ENCODE measurements at places on chromosomes 3 and 15.

- no peak for DNase-seq
Measured at GRCh38 chr15:55381595-55381994, 26.6 kb downstream of the CCPG1 start.

DNA sequence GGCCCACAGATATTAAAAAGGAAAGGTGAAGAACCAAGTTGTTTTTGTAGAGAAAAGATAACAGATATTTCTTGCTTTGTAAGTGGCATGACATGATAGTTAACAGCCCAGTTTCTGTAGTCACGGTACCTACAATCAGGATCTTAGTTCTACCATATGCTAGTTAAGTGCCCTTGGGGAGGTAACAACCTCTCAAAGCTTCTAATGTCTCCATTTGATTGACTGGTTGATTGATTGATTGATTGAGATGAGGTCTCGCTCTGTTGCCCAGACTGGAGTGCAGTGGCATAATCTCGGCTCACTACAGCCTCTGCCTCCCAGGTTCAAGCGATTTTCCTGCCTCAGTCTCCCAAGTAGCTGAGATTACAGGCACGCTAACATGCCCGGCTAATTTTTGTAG lies 28.5 kb downstream of the SENP5 start:
- no peak for DNase-seq

DNA sequence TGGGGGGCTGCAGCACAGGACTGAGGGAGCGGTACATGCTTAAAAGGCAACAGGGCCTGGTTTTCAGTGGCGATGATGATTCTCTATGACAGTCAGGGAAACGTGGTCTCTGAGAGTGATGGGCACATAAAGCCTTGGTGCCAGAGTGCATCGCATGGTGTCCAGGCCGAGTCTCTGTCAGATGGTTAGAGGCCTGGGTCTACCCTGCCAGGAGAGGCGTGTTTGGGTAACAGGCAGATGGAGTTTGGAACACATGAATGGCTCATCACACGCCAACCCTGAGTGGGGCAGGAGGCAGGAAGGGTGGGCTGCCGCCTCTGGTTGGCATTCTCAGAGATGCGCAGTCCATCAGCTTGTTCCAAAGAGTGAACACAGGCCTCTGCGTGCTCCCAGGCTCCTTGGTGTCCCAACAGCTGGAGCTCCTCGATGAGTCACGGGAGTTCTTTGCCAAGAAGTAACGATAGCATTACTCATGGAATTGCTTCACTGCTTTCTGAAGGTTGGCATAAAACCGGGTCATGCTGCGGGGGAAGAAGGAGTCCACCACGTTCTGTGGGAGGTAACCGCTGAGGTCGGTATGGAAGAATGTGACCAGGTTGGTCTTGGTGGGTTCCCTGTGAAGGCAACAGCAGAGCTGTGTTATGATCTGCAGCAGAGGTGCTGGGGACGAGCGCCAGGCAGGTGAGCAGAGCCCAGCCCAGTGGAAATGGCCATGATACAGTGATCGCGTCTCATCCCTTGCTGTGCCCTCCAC lies 11.0 kb downstream of the STARD5 start:
- DNase-seq = peak; percentile 86

- DNase-seq = no peak
Measured at GRCh38 chr3:117483839-117484238, 774.3 kb downstream of the TUSC7 start.

DNA sequence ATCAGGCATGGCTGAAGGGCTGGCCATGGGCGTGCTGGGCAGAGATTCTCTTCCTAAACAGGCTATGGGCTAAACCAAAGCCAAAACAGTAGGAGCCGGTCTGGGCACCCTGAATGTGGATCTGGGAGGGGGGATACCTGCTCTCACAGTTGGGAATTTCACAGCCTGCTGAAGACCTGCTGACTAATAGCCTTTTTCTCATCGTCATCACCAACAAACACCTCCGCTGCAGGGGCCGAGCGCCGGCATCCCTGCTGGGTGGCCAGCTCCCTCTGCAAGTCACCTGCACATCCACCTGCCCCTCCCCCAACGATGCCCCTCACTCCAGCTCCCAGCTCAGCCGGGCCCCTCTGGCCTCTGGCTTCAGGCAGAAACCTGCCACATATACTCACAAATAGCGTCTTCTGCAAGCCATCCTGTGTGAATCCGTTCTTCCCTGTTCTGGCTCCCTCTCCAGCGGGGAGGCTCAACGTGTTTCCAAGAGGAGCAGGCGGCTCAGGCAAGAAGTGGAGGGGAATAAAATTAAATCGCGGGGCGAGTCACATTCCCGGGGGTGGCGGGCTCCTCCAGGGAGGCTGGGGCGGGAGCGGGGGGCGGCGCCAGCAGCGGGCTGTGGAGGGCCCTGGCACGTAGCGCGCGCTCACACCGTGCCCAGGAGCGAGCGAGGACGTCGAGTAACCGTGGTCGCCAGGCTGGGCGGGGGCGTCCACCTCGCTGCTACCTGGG lies 466 bp downstream of the IQSEC1 start:
- DNase-seq = no peak

GRCh38 chr3:190088890-190089289 lies 31.8 kb downstream of the P3H2 start:
- no peak for DNase-seq

DNA sequence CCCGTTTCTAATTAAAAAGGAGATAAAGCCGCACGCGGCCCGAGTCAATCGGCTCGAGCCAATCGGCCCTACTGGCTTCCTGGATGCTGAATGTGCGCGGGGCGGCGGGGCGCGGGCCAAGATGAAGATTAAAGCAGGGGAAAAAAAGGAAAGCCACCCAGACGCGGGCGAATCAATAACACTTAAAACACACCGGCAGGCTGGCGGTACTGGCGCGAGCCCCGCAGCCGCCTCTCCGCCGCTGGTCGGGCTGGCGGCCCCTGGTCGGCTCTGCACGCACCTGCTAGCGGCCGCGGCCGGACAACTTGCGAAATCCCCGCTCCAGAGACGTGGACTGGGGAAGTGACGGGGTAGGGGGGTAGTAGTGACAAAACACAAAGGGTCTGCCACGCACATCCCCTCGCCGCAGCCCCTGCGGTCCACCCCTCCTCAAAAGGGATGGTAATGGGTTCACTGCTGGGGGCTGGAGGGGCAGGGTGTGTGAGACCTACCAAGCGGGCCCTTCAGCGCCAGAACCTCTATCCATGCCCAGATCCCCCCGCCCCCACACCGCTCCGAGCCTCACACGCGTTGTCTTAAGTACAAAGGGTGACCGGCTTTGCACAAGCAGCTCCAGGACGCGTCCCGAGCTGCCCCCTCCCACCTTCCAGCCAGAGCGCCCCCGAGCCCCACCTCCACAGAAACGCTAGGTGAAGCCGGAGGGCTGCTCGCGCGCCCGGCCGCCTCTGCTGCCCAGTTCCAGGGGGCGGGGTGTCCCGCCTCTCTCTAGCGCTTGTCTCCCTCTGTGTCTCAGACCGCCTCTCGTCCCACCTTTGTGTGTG lies 1.4 kb downstream of the WNT7A start:
- no peak for DNase-seq

DNA sequence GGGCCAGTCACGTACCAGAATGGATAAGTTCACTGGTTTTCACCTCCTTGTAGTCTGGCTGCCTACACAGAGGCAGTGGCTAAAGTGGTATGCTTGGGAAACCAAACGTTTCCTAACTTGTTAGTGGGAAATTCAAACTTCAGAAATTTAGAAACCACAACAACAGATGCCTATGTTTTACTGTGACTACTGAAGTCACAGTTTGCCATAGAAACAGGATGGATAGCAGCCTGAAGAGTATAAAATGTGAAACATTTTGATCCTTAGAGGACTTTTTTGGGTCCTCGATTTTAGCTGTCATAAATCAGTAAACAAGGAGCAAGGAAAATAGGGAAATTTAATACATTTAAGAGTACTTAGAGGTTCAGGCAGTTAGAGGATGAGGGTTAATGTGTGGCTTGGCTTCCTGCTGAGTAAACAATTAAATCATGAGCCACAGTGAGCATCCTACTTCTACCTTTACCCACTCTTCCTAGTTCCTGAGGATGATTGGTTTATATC lies 48.6 kb downstream of the CMSS1 start:
- DNase-seq = no peak

DNA sequence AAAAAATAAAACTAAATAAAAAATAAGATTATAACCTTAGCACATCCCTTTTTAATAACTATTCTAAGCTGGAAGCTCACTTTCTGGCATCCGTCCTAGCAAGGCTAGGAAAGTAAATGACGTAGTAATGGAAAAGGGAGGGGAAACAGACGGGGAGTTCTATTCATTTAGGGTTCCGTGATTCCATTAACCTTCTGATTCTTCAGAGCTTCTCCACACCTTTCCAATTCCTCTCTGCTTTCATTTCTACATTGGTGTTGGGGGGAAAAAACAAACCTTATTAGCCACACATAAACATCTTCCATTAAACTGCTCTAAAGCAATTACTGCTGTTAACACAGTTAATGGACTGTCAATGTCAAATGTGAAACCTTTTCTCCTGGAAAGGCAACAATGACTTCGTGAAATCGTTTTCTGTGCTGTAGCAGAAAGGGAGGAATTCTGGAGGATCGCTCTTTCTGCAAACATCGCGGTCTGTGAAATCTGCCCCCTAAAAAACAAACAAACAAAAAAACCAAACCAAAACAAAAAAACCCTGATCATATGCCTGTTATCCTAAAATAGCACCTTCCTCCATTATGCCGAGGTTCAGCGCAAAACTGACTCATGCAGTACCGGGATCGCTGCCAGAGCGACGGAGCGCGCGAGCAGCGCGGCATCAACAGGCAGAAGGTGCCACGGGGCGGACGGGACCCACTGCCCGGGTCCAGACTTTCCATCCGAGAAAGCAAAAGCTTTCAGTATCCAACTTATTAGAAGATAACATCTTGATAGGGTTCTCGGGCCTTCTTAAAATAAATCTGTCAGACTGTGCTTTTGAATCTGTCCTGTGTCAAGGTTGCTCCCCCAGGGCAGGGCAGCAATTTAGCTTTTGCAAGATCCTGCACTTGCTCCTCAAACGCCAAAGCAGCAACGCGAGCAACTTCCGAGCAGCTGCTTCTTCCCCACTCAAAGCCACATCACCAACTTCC lies 156.2 kb downstream of the FGF12 start:
- peak; percentile 69 for DNase-seq

- DNase-seq = no peak
Measured at GRCh38 chr15:84762840-84763572, 14.6 kb downstream of the ZNF592 start.

DNA sequence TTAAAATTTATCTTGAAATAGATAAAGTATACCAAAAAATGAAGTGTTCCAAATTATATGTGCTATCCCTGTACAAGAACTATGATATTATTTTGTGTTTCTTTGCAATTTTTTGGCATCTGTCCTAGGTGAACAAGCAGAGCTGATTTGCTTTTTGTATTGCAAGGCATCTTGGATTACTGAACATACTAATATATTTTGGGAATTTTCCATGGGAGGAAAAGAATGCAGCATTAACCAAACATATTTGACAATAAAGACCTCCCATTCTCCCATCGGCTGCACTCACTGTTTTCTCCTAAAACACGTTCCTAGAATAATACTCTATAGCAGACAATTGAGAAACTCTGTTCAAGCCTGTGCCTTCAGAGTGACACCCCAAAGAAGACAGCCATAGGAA lies 265.1 kb upstream of the ALCAM start:
- no peak for DNase-seq

GRCh38 chr3:129773691-129774663 lies 119.5 kb downstream of the TMCC1 start:
- no peak for DNase-seq

DNA sequence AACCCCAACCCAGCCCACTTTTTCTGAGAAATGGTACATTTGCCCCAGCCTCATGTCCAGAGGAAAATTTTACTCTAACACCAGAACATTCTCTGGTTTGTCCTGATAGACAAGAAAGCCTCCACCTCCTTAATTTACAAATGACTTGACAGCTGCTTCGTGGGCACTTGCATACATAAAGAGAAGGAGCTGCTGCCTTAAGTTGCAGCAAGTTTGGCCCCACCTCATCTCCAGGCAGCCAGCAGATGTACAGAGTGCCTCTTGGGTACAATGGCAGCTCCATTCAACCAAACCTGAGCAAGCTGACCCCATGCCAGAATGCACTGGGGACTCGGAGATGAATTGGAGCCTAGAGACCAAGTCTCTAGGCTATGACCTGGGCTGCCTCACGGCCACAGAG lies 6.2 kb upstream of the H1-8 start:
- DNase-seq = no peak

GRCh38 chr15:65942436-65942835 lies 73.1 kb downstream of the RAB11A start:
- no peak for DNase-seq

- no peak for DNase-seq
Measured at GRCh38 chr3:13296662-13297061, 123.5 kb downstream of the NUP210 start.

DNA sequence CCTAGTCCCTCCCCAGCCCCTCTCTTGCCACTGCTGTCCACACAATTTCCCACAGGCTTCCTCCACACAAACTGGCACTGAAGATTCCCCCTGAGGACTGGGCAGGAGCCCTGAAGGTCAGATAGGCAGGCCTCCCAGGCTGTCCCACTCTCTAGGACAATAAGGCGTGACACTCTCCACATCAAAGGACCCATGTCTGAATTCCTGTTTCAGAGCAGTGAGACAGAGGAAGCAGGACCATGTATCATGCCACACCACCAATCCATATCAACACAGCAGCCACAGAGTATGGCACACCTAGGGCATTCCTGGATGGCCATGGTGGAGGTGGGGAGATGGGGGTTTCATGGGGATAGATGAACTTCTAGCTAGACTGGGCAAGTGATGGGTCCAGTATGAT lies 13.8 kb upstream of the CCR1 start:
- DNase-seq = no peak

DNA sequence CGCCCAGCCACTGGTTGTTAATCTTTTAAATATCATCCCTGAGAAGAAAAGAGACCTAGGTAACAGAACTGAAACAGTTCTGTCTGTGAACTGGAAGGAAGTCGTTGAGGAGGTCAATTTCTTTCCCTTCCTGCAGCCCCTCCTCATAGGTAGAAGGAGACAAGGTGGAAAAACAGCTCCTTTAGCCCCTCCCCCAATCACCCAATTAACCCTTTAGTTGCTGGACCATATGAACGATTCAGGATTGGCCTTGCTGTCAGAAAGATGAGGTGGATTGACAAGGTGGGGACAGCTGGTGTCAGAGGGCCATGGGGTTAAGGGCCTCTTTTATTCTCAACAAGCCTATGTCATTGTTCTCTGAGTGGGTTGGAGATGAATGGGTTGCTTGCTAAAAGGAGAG lies 36.0 kb upstream of the ZNF445 start:
- no peak for DNase-seq

GRCh38 chr15:41231422-41232226 lies 556 bp downstream of the CHP1 start:
- DNase-seq = no peak

- no peak for DNase-seq
Measured at GRCh38 chr3:150407808-150408220, 284 bp upstream of the TSC22D2 start.
